ENCODE measurements at places on chromosomes 2 and 18. TPM values are rescaled to one million over a fixed set of nuclear protein-coding genes. Genes with fewer than 3 reads are reported as not detected.

Gene OSR1
- 66.7 TPM for total RNA-seq

Gene CLIP4
- total RNA-seq: 9.5 TPM

- DNase-seq: no peak
These were observed 51.8 kb downstream of the COA5 start for GRCh38 chr2:98556344-98557033.

- DNase-seq: no peak
These were observed 155.9 kb downstream of the LAMA3 start for GRCh38 chr18:23844991-23845680.
